Tibial artery (tissue), 4 donors: ENCODE measurements at places on chromosomes 6 and 20.

DNA sequence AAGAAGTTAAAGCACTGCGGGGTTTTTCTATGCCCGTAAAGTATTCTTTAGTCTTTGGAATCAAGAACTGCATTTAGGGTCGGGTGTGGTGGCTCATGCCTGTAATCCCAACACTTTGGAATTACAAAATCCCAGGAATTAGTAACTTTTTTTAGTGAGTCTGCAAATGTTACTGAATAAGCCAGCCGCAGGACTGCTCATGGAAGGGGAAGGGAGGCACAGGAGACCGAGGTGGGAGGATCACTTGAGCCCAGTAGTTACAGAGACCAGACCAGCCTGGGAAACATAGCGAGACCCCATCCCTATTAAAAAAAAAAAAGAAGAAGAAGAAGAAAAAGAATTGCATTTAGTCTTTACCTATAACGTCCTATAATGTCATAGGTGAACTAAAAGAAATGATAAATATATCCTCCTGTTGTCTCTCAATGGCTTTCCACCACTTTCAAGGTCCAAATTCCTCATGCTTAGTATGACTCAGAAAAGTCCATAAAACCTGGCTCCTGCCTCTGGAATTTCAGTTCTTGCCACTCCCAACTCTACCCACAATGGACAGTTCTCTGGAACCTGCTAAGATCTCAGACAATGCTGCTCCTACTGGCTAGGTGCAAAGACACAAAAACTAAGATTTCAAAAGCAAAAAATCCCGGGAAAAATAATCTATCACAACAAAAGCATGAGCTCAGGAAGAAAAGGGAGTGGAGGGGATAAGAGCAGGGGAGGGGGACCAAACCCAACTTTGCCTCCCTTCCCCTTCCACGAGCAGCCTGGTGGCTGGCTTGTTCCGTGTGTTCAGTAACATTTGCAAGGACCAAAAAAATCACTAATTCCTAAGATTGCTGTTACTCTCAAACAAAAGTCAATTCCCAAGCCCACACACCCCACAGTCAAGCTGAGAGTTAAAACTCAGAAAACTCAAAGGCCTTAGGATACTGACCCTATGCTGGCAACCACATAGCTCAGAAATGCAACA lies 39.0 kb downstream of the B4GALT5 start:
- no peak for DNase-seq

- DNase-seq = no peak
Measured at GRCh38 chr6:154223296-154223695, 133.3 kb downstream of the IPCEF1 start.

GRCh38 chr20:24097506-24098245 lies 109.1 kb upstream of the GGTLC1 start:
- DNase-seq = no peak

DNA sequence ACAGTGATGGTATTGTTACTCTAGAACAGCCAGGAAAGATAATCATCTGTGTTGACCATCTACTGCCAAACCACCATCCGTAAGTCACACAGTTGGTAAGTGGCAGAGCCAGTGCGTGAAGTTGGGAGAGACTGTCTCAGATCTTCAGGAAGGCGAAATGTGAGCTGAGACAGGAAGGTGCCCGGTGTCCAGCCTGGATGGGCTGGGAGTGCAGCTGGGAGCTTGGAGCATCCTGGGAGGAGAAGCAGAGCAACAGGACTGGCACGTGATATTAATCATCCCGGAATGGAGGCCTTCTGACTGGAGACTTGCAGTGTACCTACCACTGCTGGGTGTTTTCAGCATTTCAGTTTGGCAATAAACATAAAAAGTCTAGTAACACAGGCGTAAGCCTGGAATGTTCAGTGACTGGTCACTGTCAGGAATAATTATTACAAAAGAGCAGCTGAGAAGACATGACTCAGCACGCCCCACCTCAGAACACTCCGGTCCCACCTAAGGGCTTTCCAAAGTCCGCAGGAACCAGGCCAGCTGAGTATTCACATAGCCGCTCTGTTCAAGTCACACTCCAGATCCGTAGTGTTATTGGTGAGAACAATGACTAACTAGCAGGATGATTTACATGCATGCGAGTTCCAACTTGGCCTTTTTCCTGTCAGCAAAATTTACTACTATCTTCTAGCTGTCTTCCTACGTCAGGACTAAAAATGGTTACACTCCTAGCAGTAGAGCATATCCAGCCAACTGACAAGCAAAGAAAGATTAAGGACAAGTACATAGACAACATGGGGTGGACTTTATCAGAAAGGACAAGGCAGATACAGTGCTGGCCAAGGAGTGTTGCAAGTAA lies 45.1 kb upstream of the PNRC1 start:
- DNase-seq = peak; percentile 92

- no peak for DNase-seq
Measured at GRCh38 chr20:56411759-56412472, at the start of gene CASS4. TSS of gene CASS4 (plus strand) at chr20:56412260. CDS start at chr20:56412459, 199 bp downstream.

DNA sequence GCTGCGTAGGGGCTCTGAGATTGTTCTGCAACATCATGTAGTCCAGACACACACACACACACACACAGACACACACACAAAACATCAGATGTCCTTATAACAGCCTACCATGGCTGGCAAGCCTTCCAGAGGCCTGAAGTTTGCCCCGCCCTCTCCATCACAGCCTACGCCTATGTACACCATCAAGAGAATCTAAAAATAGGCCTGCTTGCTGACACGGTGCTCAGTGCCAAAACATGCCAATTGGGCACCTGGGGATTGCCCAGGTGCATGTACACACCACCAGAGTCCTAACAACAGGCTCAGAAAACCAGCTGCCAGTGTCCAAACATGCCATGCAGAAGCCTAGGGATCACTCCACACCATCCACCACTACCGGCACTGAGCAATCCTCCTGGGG lies 391.7 kb upstream of the SPTLC3 start:
- DNase-seq = no peak

DNA sequence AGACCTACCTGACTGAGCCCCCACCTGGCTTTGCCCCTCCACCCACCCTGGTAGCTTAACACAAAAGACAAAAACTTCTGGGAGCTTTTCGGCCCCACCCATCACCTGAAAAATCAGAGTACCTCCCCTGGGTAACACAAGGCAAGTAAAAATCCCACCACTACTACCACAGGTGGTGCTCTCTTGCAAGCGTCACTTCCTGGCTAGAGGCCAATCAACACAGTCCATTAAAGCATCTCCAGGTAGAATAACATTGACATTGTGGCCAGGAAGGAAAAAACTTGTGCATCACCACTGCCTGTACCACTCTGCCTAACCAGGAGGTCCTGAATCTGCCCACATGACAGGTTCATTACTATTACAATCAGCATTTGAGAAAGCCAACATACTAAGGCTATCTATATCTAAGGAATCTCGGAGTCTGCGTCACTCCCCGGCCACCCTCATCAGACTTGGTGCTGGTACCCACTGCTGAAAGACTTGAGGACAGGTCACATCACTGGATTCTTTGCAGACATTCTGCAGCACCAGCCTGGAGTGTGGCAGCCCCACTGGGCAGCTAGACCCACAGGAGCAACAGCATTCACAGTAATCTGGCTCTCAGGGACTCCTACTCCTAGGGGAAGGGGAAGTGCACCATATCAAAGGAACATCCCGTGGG lies 125.9 kb downstream of the CDK19 start:
- DNase-seq = no peak

DNA sequence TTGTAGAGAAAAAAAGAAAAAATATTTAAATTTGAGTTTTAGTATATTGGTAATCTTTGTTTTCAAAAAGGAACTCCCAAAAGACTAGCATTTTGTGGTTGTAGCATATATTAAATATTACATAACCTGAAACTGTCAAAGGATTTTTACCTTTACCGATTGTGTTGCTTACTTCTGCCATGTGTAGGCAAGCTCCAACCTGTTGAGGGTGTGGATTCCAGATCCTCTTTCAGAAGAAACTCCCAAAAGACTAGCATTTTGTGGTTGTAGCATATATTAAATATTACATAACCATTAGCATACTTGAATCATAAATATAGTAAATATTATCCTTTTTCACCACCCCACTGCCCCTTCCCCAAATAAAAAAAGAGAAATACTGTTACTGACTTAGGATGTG lies 3.2 kb downstream of the DSE start:
- DNase-seq = no peak

- no peak for DNase-seq
Measured at GRCh38 chr6:150343434-150343833, 25.4 kb upstream of the IYD start.

GRCh38 chr6:16200321-16200883 lies 38.0 kb upstream of the GMPR start:
- DNase-seq = no peak

DNA sequence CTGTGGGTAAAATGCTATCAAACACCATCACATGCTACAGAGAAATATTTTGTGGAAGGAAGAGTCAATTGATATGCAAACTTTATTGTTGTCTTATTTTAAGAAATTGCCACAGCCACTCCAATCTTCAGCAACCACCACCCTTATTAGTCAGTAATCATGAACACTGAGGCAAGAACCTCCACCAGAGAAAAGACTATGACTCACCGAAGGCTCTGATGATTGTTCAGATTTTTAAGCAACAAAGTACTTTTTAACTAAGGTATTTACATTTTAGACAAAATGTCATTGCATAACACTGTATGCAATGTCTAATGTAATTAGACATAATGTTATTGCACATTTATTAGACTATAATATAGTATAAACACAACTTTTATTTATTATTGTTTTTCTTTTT lies 26.2 kb upstream of the MMP24 start:
- DNase-seq = no peak

DNA sequence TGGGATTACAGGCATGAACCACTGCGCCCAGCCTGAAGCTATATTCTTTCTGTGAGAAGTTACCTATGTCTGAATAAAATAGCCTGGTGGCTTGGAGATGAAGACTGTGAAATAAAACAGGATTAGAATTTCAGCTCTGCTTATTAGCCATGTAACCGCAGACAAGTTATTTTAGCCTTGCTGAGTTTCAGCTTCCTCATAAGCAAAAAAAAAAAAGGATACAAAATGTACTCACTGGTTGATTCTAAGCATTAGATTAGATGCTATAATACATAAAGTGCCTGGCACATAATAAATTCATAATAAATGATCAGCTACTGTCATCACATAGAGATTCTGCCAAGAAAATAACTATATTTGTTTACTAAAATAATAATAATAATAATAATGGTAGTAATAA lies 98.8 kb downstream of the EPB41L2 start:
- no peak for DNase-seq

DNA sequence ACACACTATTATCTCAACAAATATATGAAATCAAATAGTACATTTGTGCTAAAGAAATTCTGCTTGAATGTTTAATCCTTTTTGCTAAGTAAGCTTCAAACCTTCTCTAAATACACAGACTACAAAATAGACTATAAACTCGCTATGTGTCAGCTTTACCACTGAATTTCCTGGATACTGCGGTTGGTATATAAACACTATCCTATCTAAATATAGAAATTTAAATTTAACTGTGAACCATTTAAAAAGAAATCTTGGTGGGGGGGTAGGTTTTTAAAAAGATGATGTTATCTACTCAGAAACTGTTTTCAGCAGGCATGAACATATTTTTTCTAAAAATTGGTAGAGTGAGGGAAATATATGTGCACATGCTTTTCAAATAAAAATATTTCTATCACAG lies 306.5 kb upstream of the RUNX2 start:
- DNase-seq = no peak

- DNase-seq = peak; percentile 78
Measured at GRCh38 chr6:157527471-157527907, 146.5 kb downstream of the ZDHHC14 start.

GRCh38 chr6:154668156-154668555 lies 65.1 kb upstream of the SCAF8 start:
- no peak for DNase-seq

GRCh38 chr6:3825331-3825831 lies 23.8 kb upstream of the FAM50B start:
- peak; percentile 87 for DNase-seq

GRCh38 chr6:151822252-151823111 lies 15.0 kb downstream of the ESR1 start:
- no peak for DNase-seq

GRCh38 chr6:18139935-18140621 lies 14.8 kb downstream of the TPMT start:
- DNase-seq = no peak

GRCh38 chr6:4125933-4126864 lies 9.2 kb downstream of the ECI2 start:
- no peak for DNase-seq

GRCh38 chr20:20816969-20817755 lies 104.7 kb upstream of the RALGAPA2 start:
- DNase-seq = no peak

GRCh38 chr6:121934451-121934850 lies 465.0 kb upstream of the HSF2 start:
- no peak for DNase-seq

GRCh38 chr6:95515975-95516374 lies 61.4 kb upstream of the MANEA start:
- no peak for DNase-seq

DNA sequence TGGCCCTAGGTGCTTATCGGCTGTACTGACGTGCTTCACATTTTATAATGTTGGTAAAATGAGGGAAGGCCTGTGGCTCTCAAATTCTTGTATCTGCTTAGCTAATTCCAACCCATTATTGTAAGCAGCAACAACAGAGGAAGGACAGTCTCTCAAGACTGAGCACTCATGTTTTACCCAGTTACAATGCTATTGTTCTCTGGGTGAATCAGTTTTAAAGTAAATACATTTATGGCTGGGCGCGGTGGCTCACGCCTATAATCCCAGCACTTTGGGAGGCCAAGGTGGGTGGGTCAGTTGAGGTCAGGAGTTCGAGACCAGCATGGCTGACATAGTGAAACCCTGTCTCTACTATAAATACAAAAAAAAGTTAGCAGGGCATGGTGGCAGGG lies 194.6 kb downstream of the PRKN start:
- no peak for DNase-seq
